ENCODE measurements at places on chromosomes 16 and 17.

DNA sequence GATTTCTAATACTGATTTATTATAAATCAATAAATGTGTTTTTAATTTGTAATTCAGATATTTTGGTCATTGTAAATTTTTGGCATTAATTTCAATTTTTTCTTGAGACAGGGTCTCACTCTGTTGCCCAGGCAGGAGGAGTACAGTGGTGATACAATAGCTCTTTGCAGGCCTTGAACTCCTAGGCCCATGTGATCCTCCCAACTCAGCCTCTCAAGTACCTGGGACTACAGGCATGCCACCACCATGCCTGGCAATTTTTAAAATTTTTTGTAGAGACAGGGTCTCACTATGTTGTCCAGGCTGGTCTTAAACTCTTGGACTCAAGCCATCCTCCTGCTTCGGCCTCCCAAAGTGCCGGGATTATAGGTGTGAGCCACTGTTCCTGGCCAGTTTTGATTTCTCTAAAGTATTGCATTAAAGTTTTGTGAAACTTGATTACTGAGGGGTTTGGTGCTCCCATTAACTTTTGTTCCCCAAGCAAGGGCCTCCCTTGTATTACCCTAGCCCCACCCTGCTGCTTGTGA is 5.2 kb upstream of the TFAP4 start:
- no peak for DNase-seq

DNA sequence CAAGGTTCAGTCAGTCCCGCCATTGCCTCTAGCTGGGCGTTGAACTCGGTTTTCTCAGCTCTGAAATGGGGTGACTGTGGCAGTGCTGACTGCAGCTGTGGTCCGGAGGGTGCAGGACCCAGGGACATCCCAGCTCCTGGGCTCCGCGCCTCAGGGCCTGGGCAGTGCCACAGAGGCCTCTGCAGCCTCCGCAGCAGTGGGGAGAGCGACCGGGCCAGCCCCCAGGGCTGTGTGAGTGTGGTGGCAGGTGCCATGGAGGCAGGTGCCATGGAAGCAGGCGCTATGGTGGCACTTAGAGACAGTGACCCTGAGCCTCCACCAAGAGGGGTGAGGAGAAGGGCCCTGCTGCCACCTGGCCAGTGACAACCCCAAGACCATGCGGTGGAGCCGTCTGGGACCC is 30.9 kb downstream of the ZNF469 start:
- DNase-seq, result no peak

GRCh38 chr16:10745841-10746240 is 2.2 kb downstream of the NUBP1 start:
- DNase-seq, result no peak

GRCh38 chr16:82136956-82137821 is 32.8 kb downstream of the MPHOSPH6 start:
- DNase-seq, result no peak

- DNase-seq, result no peak
These were observed 418.9 kb upstream of the C16orf82 start for GRCh38 chr16:26647870-26648269.

- DNase-seq, result no peak
These were observed 63.1 kb downstream of the NT5M start for GRCh38 chr17:17366235-17366634.
